8988T (cell line): ENCODE measurements at places on chromosomes 3 and 15.

DNA sequence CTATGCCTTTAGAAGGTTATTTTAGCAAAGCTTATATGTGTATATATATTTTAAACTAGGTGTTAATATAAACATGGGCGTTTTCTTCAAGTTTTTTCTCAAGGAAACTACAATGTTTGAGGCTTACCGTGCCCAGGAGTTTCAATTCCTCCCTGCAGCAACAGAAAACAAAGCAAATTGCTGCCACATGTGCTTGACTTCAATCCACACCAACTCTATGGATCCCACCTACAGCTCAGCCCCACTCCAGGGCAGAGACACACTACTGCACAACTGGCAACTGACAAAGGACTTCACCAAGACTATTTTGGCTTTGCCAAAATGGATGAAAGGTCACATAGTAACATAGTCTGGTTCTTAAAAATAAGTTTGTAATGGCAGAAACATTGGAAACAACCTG, 346.6 kb downstream of the ERC2 start:
- DNase-seq = no peak

GRCh38 chr3:82157952-82158351, 396.5 kb upstream of the GBE1 start:
- no peak for DNase-seq

DNA sequence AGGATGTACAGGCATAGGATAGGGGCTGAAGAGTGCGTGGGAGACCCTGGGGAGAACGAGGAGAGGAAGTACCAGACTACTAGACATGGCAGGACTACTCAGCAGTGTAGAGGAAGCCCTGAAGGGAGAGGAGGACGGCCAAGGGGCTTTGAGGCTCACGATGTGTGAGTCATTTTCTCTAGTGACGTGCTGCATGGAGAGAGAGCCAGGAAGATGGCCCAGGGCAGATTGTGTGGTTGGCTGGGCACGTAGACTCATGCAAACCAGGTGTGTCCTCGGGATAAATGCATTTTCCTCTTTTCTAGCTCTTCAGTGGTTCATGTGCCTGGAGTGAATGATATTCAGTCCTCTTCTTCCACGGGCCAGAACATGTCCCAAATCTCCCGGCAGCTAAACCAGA, 115.0 kb upstream of the ABHD17C start:
- no peak for DNase-seq

GRCh38 chr3:197539651-197540051, 16.1 kb downstream of the BDH1 start:
- no peak for DNase-seq

DNA sequence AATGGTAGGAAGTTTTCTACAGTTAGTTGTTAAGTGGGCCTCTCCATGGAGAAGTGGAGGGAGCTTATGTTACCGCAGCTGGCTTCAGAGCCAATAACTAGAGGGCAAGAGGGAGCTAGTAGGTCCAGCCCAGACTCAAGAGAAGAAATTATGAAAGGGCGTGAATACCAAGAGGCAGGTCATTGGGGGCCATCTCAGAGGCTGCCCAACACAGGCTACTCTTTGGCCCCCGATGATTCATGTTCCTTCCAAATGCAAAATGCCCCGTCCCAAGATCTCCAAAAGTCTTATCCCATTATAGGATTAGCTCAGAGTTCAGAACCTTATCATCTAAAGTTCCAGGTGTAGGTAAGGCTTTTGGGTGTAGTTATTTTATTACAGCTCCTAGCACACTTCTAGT, 94.5 kb downstream of the FNDC3B start:
- no peak for DNase-seq

DNA sequence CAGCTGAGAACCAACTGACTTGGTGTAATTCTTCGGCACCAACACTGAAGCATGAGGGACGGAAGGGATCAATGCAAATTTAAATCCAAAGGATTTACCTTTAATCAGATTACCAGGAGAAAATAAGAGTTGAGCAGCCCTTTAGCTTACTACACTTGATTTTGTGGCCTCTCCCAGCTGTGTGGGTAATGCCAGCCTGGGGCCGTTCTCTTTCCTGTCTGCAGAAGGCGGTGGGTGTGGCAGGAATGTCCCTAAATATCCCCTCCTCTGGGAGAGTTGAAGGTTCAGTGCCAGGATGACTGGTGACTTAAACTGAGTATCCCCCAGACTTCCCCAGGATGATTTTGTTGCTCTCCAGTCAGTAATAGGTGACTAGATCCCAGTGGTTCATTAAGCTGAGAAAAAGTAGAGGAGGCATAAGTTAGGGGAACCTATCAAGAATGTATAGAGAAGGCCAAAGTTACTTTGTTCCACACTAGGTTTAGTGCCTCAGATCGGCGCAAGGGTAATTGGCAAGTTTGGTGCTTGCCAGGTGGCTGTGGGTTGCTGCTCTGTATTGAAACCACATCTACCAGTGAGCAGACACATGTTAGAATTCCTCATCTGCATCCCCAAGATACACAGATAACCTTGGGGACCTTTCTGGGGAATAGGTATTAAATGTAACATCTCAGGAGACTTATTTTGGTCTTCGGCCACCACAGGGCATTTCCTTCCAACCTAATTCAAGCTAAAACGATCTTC, 23.1 kb downstream of the MAPKBP1 start:
- no peak for DNase-seq

DNA sequence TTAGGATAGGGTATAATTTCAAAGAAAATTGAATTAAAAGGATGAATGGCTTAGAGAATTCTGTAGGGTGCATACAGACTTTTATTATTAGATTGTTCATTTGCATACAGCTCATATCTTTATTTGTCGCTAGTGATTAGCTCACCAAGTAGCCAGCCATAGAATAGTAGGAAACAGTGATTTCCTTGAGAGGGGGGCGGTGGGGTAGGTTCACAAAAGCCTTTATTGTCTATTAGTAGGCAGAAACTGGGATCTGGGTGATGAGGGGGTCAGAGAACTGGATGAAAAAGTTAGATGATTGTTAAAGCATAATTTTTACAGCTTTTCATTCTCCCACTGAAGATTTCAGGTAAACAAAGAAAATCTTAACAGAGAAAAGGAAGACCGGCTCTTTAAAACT, 77.6 kb upstream of the RAP2B start:
- DNase-seq = no peak

DNA sequence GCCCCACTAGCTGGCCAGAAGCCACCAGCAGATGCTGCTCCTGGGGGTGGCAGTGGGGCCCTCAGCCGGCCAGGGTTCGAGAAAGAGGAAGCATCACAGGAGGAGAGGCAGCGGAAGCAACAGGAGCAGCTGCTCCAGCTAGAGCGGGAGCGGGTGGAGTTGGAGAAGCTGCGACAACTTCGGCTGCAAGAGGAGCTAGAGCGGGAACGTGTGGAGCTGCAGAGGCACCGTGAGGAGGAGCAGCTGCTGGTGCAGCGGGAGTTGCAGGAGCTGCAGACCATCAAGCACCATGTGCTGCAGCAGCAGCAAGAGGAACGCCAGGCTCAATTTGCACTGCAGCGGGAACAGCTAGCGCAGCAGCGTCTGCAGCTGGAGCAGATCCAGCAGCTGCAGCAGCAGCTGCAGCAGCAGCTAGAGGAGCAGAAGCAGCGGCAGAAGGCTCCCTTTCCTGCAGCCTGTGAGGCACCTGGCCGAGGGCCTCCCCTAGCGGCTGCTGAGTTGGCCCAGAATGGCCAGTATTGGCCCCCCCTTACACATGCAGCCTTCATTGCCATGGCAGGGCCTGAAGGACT, 17.5 kb upstream of the APEH start:
- DNase-seq = no peak

- no peak for DNase-seq
Measured at GRCh38 chr3:143685491-143685890, 162.8 kb downstream of the SLC9A9 start.

DNA sequence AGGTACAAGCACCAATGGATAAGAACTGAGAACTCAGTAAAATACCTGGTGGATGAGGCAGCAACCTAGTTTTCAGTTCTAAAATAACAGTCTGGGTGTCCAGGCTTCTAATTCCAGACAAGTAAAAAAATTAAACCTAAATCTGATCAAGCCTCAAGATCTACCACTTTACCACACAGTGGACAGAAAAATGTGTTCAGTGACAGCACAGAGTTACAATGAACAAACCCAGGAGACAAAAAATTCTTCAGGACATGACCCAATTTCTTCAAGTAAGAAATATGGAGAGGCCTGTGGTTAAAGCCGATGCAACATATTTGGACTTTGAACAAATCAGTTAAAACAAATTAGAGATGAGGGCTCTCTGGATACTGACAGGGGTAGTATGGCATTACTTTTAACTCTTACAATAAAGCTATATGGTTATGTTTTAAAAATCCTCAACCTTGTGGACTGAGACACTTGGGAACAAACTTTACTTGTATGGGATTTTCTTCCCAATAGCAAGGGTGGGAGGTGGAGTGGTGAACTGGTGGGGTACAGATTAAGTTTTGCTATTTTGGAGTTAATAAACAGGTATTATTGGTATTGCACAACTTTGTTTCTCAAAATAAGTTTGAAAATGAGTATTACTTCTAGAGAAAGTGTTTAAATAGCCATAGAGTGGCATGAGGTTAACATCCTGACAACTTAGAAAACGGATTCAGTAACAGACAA, 14.2 kb downstream of the CCNL1 start:
- DNase-seq = no peak

GRCh38 chr3:41701191-41701698, 260.7 kb downstream of the ULK4 start:
- DNase-seq = no peak
